ENCODE measurements at places on chromosomes 16 and 17.

GRCh38 chr17:38469875-38470274, 41.6 kb downstream of the ARHGAP23 start:
- DNase-seq: no peak

- no peak for DNase-seq
Observed at GRCh38 chr17:21292867-21293830, 8.6 kb downstream of the MAP2K3 start.

DNA sequence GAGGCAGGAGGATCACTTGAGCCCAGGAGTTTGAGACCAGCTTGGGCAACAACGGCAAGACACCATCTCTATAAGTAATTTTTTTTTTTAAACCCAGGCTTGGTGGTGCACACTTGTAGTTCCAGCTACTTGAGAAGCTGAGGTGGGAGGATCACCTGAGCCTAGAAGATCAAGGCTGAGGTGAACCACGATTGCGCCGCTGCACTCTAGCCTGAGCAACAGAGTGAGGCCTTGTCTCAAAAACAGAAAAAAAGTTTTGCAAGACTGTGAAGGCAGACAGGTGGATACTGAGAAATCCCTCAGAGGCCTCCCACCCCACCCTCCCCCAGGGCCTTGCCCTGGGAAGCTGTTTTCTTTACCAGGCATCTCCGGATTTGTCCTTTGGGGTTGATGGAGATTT, 125.4 kb downstream of the MGAT5B start:
- no peak for DNase-seq

- DNase-seq: no peak
Observed at GRCh38 chr16:10387188-10387617, 1.3 kb downstream of the ATF7IP2 start.

DNA sequence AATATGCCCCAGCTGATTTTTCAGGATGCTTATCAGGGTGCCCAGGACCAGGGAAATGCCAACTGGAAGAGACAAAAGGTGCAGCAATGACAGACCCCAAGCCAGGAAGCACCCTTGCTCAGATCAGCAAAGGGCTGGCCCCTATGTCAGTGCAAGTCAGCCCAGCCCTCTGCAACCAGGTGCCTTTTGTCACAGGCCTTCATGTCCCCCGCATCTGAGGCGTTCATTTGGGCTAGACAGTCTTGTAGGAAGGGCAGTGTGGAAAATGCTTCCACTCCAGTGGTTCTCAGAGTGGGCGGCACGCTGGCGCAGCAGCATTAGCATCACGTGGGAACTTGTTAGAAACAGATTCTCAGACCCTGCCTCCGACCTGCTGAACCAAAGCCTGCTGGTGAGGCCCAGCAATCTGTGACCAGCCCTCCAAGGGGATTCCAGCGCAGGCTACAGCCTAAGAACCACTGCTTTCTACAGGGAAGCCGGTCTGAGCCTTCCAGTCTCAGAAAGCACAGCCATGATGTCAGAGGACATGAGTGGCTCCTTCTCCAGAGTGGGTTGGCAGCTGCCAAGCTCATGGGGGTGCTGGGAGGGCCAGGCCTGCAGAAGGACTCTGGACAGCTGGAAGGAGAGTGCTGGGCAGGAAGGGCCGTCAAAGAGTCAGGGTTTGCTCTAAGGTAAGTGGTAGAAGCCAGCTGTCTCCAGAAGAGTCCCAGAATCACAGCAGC, 13.1 kb downstream of the SLC47A2 start:
- no peak for DNase-seq

DNA sequence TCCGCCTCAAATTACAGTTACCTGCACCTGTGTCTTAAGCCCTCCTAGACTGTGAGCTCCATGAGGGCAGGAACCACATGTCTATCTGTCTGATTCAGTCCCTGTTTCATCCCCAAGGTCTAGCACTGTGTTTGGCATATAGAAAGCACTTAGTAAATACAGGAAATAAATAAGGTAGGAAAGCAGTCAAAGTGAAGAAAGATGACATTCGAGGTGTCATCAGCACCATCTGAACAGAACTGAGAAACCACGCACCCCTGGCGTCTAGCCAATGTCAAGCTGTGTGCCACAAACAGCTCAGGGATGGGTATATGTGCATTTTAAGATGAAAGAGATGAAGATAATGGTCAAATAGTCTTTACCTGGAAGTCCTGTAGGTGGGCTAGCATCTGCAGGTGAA, 79.6 kb upstream of the ATP2A3 start:
- no peak for DNase-seq

DNA sequence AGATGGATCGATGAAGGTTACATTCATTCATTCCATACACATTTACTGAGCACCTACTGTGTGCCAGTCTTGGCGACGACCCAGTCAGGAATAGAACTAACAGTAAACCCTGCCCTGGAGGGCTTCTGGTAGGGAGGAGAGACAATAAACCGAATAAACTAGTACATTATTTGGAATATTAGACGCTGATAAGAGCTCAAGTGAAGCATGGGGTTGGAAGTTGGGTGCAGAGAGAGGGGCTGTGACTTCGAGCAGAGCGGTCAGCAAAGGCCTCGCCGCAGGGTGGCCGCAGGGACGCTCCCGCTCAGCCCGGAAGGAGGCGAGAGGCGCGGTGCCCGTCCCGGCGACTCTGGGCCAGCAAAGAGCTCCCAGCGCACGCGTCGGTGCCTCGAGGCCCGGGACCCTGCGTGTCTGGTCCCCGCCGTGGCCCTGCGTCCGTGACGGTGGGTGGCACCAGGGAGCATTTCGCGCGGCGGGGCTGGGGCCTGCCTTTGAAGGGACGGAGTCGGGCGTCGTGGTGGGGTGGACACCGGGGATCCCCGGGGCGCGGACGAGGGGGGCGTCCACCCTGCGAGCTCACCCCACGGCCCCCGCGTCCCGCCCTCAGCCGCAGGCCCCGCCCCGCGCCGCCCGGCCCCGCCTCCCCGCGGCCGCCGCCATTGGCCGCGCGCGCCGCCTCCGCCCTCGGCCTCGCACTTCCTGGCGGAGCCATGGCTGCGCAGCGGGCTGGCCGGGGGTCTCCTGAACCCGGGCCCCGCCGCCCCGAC, at the start of gene KLHL36:
Gene KLHL36, plus strand, starts transcription at position 684 of the 767 bp plus-strand sequence. CDS start 2,357 bp downstream, outside the sequence.
- no peak for DNase-seq

DNA sequence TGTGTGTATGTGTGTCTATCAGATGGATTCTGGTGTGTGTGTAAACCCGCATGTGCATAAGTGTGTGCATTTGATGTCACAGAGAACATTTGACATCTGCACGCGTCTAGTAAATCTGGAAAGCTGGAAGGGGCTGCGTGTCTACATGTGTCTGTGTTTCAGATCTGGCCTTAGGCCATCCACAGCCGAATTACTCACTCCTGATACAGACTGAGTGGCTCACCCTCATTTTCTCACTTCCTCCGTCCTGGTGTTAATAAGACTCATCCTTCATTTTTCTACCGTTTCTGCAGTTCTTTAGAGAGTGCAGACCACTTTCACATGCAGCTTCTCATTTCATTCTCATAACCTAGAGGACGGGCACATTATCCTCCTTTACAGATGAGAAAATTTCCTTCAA, 491.6 kb downstream of the CDH13 start:
- DNase-seq: no peak

DNA sequence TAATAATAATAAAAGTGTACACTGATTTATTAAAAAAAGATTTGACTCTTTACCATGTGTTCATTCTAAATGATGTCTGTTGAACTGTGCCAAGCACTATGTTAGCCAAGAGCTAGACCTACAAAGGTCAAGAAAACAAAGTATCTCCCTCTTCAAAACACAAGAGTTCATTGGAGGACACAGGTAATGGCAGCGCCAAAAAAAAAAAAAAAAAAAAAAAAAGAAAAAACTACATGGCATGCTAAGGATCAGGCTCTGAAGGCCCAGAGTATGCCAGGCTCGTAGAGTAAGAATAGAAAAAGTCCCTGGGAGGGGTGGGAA, 35.2 kb downstream of the CYTH1 start:
- DNase-seq: no peak

GRCh38 chr17:1112875-1113274, 66.9 kb downstream of the ABR start:
- DNase-seq: no peak

GRCh38 chr16:52906281-52906680, 146.4 kb downstream of the CHD9NB start:
- DNase-seq: peak; percentile 79

GRCh38 chr16:17475104-17475503, 4.3 kb upstream of the XYLT1 start:
- no peak for DNase-seq

- DNase-seq: no peak
Observed at GRCh38 chr16:21327046-21327445, 49.0 kb upstream of the CRYM start.

DNA sequence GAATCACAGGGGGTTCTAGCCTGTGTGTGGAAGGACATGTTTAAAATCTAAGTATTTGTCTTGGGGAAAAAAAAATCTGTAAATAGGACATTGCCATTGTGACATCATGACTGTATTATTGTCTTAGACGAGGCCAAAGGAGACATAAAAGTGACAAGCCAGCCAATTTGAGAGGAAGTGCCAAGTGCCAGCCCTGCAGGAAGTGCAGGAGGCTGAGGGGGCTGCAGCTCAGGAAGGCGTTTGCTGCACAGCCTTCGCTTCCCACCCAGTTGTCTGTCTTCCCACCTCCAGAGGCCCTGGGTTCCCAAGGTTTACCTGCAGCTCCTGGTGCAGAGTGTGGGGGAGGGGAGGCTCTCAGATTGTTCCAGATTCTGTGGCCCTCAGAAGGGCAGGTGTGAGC, 1.3 kb downstream of the ADCY7 start:
- no peak for DNase-seq

DNA sequence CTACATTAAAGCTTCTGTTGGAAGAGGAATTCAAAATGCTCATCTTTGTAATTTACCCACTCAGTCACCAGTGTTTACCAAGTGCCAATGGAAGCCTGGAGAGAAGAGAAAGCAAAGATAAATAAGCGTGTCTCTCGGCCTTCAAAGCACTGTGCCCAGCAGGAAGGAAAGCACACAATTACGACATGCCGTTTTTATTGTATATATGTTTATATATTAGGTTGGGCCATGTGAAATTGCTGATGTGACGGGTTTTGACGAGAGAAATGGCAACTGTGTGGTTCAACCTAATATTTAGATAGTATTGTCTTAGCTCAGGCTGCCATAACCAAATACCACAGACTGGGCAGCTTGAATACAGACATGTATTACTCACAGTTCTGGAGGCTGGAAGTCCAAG, 79.3 kb upstream of the HSBP1 start:
- DNase-seq: no peak

- DNase-seq: no peak
Observed at GRCh38 chr16:51139568-51139967, 11.5 kb downstream of the SALL1 start.

DNA sequence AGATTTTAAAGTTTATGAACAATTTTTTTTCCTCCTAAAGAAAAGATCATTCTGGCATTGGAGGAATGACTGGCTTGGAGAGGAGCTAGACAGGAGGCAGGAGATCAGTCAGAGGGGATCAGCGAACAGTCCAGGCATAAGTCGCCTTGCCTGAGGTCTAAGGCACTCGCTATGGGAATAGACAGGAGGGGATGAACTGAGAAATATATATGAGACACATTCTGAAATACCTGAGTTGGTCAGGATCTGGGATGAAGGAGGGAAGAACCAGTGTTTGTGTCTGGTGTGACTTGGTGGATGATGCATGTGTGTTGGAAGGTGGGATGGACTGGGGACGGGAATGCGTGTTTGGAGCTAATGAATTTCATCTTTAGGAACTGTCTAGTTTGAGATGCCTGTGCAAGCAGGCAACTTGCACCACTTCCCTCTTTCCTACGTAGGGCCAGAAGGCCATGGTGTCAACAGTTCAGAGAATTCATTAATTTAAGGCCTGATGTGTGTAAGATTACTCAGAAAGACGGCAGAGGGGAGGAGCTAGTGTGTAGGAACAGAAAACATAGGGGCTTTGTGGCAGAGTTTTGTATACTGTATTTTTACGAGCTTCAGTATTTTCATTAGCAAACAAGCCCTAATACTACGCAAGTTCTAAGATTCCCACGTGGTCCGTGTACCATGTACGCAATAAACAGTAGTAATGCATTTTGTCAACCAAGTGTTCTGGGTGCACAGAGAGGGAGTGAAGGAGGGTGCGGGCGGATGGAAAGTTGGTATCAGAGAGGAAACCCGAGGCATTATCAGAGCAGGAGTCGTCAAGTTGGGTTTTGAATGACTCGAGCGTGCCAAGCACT, 825 bp downstream of the HEATR6 start:
- DNase-seq: no peak

GRCh38 chr17:19507775-19508576, 25.7 kb upstream of the SLC47A1 start:
- DNase-seq: peak; percentile 67

- no peak for DNase-seq
Observed at GRCh38 chr17:17540278-17540906, 44.2 kb upstream of the RASD1 start.

DNA sequence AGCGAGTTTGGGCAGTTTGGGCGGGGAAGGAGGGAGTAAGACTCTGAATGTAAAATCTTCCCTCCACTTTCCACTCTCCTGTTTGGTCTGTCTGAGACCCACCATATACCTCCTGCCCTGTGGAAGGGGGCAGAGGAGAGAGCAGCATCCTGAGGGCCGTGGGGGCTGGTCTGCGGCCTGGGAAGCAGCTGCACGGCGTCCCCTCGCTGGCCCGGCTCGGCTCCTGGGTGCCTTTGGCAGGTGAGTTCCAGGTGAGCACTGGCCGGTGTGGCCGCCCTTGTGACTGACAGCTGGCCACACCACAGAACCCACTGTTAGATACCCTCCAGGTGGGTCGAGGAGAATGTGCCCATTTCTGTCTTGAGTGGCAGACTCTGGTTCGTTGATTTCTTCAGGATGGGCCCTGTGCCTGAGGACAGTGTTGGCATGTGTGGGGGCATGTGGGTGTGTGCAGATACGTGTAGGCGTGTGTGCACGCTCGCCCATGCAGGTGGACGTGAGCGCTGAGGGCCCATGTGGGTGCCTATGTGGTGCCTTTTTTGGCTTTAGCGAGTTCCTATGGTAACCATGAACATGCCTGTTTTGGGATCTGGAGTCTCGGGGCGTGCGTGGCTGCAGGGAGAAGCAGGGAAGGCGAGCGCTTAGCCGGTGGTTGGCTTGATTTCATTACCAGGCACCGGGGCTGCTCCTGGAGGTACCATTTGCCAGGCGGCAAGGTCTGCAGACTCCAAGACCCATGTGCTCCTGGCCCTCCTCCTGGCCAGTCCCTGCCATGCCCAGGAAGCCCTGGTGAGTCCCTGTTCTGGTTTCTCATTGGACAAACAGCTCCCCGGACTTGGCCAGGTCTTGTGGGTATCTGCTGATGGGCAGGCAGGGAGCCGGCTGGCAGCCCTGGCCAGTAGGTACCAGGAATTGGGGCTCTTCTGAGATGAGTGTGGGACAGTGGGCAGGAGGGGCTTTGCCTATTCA, 12.4 kb downstream of the RAP1GAP2 start:
- DNase-seq: no peak

GRCh38 chr16:4947722-4948503, 10.2 kb upstream of the SEC14L5 start:
- peak; percentile 77 for DNase-seq

GRCh38 chr17:11598274-11599221, at the start of gene DNAH9:
DNAH9 (plus strand) TSS chr17:11598470; CDS start chr17:11598499, 29 bp downstream.
- DNase-seq: no peak

- no peak for DNase-seq
Observed at GRCh38 chr16:2398520-2398919, 30.7 kb upstream of the CCNF start.

GRCh38 chr17:57655553-57655952, 89.5 kb downstream of the CCDC182 start:
- no peak for DNase-seq
